ENCODE measurements at places on chromosomes 3 and 15. TPM values are rescaled to one million over a fixed set of nuclear protein-coding genes. Genes with fewer than 3 reads are reported as not detected.

SPINK8 gene
- not detected for total RNA-seq

HTR3E gene
- total RNA-seq: not detected

CPN2 gene
- total RNA-seq: 159 TPM

MFN1 gene
- total RNA-seq: 17.9 TPM

LRRC31 gene
- total RNA-seq: 1.7 TPM

CPA3 gene
- total RNA-seq: 0.25 TPM

SFMBT1 gene
- total RNA-seq: 14.0 TPM

TRPM1 gene
- 0.10 TPM for total RNA-seq

SIDT1 gene
- 0.55 TPM for total RNA-seq

- DNase-seq: no peak
Measured at GRCh38 chr3:184082465-184082864, 14.4 kb upstream of the HTR3E start.

- DNase-seq: no peak
Measured at GRCh38 chr3:126661532-126662364, 6.8 kb upstream of the TXNRD3 start.

DNA sequence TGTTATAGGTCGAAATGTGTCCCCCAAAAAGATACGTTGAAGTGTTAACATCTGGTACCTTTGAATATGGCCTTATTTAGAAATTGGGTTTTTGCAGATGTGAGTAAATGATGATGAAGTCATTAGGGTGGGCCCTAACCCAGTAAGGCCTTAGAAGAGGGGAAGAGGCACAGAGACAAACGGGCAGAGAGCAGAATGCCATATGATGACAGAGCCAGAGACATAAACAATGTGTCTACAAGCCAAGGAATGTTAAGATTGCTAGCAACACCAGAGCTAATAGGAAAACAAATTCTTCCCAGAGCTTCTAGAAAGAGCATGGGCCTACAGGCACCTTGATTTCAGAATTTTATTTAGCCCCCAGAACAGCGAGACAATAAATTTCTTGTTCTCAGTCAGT lies 693.1 kb upstream of the NECTIN3 start:
- no peak for DNase-seq

DNA sequence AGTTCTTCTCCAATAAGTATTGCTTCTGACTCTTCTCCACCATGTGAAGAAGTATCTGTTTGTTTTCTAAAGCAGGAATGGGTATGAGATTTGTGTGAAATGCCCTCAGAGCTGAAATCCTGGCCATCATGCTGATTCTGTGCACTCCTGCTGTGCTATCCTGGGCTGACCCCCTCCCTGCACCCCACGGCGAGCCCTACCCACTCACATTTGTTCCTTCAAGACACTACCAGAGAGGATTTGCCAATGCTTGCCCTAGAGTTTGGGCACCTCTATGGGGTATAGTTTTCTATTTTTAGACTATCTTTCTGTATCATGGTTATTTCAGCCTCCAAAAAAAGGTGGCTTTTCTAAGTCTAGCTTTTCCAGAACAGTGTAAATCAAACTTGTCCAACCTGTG lies 18.5 kb downstream of the TXNRD3 start:
- DNase-seq: no peak

DNA sequence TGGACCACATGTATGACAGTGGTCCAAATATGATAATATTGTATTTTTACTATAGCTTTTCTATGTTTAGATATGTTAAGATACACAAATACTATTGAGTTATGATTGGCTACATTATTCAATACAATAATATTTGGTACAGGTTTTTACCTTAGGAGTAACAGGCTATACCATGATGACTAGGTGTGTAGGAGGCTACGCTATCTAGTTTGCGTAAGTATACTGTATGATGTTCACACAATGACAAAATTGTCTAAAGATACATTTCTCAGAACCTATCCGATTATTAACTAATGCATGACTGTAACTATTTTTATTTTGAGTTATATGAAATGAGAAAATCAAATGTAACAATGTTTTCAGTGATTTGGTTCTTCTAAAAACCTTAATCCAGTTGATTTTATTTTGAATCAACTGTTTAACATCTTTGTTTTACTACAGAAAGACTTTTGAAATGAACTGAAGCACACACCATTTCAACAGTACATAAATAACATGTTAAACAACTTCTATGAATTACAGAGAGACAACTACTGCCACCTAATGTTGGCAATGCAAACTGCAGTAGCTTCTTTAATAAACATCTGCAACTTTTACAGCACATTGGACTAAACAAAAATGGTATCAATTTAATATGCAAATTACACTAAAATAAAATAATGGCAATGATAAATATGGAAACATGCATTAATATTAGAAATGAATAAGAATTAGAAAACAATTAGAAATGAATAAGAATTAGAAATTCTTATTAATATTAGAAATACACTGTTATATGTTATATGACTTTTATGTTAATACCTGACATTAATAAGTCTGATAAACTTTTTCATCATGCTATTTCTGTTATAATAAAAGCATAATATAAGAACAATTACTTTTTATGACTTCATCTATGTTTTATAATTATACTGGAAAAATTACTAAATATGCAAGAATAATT lies 255.7 kb downstream of the MBNL1 start:
- no peak for DNase-seq

DNA sequence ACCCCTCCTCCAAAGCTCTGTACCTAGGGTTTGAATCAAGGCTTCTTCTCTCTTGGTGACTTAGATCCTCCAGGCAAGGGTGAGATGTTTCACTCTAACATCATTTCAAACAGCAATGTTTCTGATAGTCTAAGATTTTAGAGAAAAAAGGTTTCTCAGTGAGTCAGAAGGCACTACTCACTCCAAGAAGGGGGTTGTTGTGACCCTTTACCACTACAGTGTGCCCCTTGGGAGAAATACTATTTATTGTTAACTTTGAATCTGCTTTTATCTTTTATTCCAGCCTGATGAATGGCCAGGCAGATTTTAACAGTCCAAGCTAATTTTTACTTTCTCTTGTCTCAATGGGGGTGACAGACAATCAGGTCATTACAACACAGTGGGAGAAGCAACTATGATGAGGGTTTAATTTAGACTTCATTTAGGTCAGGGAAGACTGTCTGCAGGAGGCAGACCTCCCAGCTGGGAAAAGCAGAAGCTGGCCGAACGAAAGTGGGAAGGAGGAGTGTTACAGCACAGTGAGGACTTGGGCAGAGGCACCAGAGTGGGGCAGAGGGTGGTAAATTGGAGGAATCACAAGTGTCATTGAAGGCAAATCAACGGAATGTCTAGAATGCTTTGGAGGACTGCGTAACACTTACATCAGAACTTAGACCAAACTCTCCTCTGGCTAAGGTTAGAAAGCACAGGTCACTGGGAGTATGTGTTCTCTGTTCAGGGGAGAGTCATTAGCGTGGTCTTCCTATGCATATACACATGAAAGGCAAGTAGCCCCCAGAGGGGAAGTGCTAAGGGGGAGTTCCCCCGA lies 21.2 kb downstream of the ZNF860 start:
- no peak for DNase-seq

DNA sequence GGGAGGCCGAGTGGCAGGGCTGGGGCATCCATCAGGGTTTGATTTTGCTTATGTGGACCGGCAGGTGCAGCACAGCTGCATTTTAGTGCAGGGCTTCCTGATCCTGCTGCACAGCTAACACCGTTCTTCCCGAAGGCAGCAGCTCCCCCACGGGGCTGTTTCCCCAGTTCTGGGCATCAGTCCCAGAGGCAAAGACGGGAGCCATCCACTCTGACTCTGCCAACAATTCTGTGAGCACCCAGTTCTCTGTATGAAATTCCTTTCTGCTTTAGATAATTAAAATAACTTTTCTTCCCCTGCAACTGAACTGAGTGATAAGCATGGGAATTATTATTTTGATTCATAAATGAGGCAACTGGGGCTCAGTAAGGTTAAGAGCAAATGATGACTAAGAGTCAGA lies 262.9 kb upstream of the ATP10A start:
- no peak for DNase-seq

DNA sequence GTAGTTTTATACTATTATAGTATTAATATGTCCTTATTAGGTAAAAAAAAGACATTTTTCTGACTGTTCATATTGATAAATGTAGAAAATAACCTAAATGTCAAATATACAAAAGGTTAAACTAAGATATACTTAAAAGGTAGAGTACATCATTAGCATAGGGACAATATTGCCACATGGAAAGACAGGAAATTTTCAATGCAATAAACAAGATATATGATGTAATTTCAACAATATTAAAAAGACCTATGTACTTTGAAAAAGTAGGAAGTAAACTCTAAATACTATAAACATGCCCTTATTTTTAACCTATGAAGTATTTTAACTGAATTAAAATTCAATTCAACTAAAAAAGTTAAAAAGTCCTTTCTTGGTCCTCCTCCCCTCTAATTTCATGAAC lies 1.9 kb downstream of the SPG11 start:
- DNase-seq: no peak

GRCh38 chr3:154378311-154378710 lies 51.7 kb downstream of the GPR149 start:
- no peak for DNase-seq

- no peak for DNase-seq
Measured at GRCh38 chr15:61033940-61034677, 195.0 kb downstream of the RORA start.

DNA sequence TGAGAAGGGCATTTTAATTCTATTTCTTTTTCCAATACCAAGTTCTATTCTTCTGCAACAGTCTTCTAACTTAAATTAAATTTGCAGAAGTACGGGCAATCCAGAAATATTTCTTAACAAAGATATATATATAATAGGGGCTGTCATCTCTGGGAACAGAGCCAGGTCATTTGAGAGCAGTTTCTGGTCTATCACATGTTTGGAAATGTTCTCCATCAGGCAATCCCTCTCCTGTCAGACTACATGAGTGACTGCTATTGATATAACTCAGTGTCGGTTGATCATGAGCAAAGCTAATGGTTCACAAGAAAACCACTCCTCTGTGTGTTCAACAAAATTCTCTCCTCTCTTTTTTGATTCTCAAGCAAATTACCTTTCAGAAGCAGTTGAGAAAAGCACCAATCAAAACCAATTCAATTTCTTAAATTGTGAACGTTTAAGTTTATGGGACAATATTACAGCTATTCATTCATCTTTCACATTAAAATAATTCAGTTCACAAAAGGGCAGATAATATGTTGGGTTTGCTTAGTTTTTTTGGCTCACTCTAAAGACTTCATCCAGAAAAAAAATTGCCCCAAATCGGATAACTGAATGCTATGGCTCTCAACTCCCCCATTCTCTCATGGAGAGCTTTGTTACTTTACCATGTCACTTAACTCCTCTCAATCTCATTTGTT lies 152.9 kb upstream of the TGFBR2 start:
- no peak for DNase-seq

- DNase-seq: no peak
Measured at GRCh38 chr3:46865031-46865507, 1.8 kb upstream of the MYL3 start.

- DNase-seq: no peak
Measured at GRCh38 chr3:147514366-147515160, 105.4 kb downstream of the ZIC1 start.
